ENCODE measurements at places on chromosomes 4 and X.

DNA sequence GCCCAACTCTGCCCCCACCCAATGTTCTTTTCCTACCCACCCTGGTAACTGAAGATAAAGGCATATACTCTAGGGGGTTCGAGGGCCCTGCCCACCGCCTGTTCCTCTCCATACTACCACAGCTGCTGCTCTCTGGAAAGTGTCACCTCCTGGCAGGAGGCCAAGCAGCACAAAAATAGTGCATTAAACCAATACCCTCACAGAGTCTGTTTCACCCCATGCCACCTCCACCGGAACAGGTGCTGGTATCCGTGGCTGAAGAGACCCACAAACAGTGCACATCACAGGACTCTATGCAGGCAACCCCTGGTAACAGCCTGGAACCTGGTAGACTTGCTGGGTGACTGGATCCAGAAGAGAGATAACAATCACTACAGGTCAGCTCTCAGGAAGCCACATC lies 85.1 kb upstream of the CTSO start:
- DNase-seq, result no peak

DNA sequence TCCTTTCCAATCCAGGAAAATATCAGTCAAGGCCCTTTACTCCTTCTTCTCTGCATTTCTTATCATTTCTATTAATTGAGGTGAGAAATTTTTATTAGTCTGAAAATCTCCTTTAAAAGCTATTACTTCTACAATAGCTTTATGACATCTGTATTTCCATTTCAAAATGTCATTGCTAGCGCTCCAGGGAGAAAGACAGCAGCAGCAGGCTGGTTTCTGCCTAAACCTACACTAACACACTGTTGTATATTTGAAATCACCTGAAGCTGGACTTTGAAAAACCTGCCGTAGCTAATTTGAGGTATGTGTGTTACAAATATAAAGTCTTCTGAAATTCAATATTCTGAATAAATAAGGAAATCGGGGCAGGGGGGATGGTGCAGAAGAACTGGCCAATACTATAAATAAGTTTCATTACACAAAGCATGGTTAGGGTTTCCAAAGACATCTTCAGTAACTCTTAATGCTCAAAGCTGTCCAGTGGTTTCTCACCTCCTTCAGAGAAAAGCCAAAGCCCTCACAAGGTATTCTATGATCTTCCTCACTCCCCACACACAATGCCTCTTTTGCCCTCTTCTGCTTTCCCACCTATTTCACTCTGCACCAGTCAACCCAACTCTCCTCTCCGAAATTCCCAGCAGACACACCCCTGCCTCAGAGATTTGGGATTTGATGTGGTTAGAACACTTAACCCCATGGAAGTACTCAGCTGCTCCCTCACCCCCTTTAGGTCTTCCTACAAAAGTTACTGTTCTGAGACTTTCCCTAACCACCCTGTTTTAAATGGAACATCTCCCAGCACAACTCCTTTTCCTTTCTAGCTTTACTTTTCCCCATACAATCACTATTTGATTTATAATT lies 122.7 kb downstream of the PPP3CA start:
- no peak for DNase-seq

DNA sequence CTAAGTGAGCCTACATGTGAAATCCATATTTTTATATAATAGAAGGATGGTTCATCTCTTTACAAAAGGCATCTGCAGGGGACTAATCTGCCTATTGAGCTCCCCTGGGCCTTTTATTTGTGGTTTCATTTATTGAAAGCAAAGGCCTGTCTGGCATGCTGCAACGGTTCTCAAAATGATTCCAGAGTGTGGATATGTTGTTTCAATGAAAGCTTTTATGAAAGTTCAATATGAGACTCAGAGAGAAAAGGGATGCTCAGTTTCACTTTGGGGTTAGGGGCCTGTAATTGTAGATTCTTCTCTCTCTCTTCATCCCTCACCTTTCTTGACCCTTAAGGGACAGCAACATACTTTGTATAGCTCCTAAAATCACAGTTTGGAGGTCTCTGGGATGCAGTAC lies 204.2 kb upstream of the CASK start:
- no peak for DNase-seq

GRCh38 chr4:137274404-137274803 lies 257.9 kb downstream of the PCDH18 start:
- DNase-seq, result no peak

GRCh38 chr4:1871471-1872021 lies 353 bp downstream of the NSD2 start:
- no peak for DNase-seq

GRCh38 chr4:106444557-106444956 lies 76.0 kb upstream of the GIMD1 start:
- no peak for DNase-seq
